Activated CD4-positive, alpha-beta T cell treated with anti-CD3 and anti-CD28 coated beads for 36 hours (primary cell): ENCODE measurements at places on chromosomes 13 and 19.

- no peak for DNase-seq
Measured at GRCh38 chr13:35514801-35515502, 38.5 kb upstream of the MAB21L1 start.

- no peak for DNase-seq
Measured at GRCh38 chr13:33997574-33997973, 179.6 kb downstream of the RFC3 start.

GRCh38 chr13:45851956-45852355, 403 bp upstream of the SIAH3 start:
- DNase-seq: no peak

DNA sequence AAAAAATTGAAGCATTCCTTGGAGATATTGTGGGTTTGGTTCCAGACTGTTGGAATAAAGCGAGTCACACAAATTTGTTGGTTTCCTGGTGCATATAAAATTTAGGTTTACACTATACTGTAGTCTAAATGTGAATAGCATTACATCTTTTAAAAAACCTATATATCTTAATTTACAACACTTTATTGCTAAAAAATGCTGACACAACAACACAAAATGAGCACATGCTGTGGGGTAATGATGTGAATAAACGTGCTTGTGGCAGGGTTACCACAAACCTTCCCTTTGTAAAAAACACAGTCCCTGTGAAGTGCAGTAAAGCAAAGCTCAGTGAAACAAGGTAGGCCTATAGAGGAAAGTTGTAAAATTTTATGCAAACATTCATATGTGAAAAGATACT, 27.7 kb downstream of the MPHOSPH8 start:
- DNase-seq: no peak

GRCh38 chr19:29417048-29417447, 108.7 kb upstream of the VSTM2B start:
- DNase-seq: no peak
